ENCODE measurements at places on chromosomes 16 and 17.

- no peak for DNase-seq
Measured at GRCh38 chr16:58658796-58659211, 25.8 kb downstream of the SLC38A7 start.

- no peak for DNase-seq
Measured at GRCh38 chr16:5393070-5393469, 295.5 kb upstream of the EEF2KMT start.

GRCh38 chr16:83449861-83450260 is 357.9 kb upstream of the HSBP1 start:
- DNase-seq, result no peak

DNA sequence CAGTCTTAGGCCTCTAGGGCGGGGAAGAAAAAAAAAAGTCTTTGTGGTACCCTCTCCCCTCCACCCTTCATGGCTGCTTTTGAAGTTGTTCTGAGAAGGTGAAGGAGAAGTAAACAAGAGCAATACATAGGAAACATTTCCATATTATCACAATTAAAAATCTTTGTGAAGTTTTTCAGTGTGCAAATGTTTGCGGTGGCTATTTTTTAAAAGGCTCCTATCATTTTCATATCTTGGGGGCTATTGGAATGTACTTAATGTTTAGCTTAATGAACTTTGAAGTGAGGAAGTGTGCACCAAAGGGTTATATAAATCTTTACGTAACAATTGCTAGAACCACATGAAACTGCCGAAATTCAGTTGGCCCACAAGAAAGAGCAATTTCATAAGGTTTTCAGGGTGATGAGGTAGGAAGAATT is 7.6 kb downstream of the NOL11 start:
- DNase-seq, result no peak

- no peak for DNase-seq
Measured at GRCh38 chr17:4710693-4711634, 532 bp downstream of the ARRB2 start.

Measured in activated gamma-delta T cell (primary cell).